ENCODE measurements at places on chromosomes 16 and 17.

GRCh38 chr17:37361543-37361942, 14.2 kb upstream of the C17orf78 start:
- no peak for DNase-seq

- DNase-seq = peak; percentile 61
Measured at GRCh38 chr16:67546761-67547422, 15.4 kb upstream of the CTCF start.

GRCh38 chr17:45218895-45219661, 2.6 kb upstream of the FMNL1 start:
- peak; percentile 68 for DNase-seq

GRCh38 chr16:77571115-77571862, 136.5 kb upstream of the ADAMTS18 start:
- no peak for DNase-seq

DNA sequence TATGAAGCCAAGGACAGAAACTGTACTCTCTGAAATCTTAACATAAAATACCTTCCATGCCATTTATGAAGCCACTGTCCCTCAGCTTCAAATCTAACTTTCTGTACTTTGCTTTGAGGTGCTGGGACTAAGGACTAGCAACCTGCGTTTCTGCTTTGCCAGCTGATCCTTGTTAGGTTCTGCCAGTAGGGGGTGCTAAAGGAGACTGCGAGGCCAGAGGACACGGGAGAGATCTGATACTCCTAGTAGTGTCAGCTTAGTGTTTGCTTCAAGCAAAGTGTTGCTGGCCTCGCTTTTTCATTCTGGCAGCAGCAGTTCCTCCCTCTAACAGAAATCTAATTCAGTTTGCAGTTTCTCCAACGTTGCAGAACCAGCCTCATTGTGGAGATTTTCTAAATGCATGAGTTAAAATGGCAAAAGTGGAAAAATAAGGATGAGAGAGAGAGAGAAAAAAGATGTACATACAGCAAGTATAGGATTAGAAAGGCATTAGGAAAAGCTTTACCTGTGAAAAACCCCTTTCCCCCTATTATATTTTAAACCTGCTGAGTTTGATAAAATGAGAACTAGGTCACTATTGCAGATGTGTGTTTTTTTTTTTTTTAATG, 297.5 kb downstream of the CA10 start:
- DNase-seq = no peak

GRCh38 chr16:3589441-3589921, 12.3 kb upstream of the NLRC3 start:
- DNase-seq = no peak

DNA sequence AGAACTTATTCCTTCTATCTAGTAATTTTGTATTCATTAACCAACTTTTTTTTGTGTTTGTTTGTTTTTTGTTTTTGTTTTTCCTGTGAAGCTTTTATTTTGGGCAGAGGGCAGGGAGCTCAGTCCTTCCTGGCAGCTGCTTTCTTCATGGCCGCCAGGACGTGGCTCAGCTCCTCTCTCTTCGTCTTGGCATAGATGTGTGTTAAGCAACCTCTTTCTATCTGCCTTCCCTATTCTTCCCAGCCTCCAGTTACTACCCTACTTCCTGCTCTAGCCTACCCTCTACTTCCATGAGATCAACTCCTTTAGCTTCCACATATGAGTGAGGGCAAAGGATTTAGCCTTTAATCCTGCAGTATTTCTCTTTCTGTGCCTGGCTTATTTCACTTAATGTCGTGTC, 8.2 kb upstream of the BRD7 start:
- no peak for DNase-seq

DNA sequence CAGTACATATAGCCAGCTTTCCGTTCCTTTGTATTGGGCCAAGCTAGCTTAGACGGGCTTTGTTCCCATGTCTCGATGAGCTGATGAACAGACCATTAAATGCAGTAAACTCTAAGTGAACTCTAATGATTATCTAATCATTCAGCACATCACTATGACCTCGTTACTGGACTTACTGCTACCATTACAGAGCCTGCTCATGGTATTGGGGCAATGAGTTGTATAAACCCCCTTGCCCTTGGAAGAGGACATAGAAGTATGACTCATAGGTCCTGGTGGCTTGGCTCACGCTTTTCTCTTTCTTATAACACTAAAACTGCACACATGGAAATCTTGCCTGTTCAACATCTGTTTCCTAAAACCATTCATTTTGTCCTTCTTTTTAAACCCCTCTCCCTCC, 93.6 kb upstream of the DYNLRB2 start:
- no peak for DNase-seq

DNA sequence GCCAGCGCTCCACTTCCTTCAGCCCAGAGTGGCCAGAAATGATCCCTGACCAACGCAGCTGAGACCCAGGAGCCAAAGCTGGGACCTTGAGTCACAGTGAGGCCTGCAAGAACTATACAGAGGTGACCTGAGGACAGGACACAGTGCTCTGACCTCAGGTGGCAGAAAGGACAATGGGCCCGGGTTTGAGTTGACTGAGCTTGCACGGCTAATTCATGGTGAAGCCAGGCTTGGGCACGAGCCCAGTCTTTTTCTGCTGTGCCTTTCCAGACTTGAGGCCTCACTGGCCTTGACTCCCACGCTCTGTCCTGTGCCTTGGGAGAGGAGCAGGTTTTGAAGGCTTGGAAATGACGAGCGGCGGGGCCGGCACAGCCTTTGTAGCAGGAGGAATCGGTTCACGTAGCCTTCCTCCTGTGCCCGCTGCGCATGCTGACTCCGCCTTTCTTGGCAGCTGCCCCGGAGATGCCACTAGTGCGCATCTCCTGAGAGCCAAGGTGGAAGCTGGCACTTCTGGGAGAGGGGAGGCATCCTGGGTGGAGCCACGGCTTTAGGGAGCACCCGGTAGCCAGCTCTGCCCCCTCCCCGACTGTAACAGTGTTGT, 34.9 kb downstream of the NDEL1 start:
- DNase-seq = no peak

DNA sequence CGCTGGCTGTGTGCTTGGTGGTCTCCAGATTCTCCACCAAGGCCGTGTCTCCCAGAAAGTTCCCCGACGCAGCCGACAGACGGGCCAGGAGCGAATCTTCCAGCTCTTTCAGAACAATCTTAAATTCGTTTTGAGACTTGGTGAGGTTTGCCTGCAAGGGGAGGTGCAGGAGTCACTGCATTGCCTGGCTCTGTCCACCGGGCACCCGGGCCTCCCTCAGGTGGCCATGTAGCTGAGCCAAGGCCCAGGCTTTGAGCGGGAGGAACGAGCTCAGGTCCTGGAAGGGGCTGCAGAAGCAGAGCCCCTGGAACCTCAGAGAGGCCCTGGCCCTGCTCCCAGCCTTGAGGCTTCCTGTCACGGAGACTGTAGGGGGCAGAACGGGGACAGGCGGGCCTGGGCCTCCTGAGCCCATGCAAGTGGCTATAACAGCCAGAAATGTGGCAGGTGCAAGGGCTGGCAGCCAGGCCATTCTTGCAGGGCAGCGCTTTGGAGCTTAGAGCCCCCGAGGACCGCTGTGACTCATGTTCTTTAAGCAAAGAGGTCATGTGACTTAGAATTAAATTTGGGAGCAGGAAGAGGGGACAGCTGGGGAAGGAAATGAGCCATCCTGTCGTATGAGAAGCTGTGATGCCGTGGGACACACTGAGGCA, 72.4 kb downstream of the PGS1 start:
- no peak for DNase-seq

DNA sequence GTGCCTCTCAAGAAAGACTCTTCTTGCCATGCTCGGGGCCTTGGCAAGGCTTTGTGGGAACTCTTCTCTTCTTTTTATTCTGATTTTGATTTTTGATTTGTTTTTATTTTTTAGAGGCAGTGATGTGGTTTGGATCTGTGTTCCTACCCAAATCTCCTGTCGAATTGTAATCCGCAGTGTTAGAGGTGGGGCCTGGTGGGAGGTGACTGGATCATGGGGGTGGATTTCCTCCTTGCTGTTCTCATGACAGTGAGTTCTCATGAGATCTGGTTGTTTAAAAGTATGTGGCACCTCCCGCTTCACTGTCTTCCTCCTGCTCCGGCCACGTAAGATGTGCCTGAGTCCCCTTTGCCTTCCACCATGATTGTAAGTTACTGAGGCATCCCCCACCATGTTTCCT, 281.4 kb downstream of the CPPED1 start:
- no peak for DNase-seq

DNA sequence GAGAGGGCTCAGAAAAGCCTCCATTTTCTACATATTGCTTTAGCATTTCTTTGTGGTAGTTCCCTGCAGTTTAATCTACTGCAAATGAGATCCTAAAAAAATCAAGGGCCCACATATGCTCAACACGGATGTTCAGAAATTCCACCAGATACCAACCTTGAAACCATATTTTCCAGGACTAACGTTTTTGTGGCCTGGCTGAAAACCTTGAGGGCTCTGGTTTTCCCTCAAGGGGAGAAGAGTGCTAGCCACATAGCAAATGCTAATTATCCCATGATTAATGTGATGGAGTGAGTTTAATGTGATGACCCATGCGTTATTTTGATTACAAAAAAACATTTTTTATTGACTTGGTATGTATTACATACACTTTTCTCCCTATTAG, 68.9 kb downstream of the SNX11 start:
- no peak for DNase-seq

DNA sequence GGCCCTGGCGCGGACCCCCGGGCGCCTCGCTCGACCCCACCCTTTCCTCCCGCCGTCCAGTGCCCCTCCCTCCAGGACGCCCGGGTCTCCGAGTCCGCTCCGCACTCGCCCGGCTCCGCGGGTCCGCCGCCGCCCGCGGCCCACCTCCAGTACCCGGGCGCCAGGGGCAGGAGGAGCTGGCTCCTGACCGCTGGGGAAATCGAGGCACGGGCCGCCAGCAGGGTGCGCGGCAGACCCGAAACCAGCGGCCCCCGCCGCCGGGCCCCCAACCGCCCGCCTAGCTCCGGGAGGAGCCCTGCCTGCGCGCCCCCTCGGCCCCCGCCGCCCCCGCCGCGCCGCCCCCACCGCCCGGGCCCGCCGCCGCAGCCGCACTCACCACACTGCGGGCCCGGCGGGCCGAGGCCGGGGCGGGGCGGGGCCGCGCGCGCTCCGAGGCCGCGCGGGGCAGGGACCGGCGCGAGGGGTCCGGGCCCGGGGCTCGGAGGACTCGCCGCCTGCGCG, 333 bp downstream of the MAFG start:
- DNase-seq = no peak

DNA sequence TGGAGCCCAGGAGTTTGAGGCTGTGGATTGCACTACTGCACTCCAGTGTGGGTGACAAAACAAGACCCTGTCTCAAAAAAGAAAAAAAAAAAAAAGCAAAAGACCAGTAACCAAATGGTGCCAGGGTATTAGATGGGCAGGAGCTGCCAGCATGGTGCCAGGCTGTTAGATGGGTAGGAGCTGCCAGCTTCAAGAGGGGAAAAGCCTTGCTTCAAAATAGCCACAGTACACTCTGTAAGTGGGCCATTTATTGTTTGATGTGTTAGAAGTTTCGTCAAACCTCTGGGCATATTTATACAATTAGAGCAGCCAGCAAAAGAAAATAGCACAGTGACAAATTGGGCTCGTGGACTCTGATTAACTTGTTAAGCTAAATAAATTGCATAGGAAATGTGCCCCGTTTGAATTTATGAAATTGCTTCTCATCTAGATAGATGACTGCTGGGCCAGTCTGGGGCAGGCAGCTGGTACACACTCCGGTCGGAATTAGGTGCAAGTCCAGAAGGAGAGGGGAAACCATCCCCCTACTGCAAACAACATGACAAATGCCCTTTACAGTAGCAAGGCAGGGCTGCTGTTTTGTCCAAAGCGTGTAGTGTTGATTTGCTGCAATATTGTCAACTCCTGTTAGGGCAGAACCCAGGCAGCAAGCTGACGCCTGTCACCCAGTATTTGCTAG, 126.3 kb upstream of the IRX3 start:
- DNase-seq = no peak

- DNase-seq = no peak
Measured at GRCh38 chr17:40065769-40066510, 3.2 kb downstream of the THRA start.

GRCh38 chr16:4525634-4526277, 12.8 kb downstream of the CDIP1 start:
- no peak for DNase-seq

DNA sequence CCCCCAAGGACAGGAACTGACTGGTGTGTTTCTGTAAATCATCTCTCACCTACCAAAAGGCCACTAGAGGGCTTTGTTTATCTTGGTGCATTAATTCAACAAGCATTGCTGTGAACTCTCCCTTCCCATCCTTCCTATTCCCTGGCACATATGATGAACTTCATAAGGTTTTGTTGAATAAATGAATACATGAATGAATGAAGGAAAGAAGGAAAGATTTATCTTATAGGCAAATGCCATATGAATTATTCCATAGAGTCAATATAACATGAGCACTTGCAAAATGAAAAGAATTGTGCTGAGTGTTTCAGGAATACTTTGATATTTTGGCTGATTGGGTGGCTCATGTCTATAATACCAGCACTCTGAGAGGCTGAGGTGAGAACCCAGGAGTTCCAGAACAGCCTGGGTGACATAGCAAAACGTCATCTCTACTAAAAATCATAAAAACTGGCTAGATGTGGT, 4.3 kb downstream of the SPDYE4 start:
- no peak for DNase-seq

DNA sequence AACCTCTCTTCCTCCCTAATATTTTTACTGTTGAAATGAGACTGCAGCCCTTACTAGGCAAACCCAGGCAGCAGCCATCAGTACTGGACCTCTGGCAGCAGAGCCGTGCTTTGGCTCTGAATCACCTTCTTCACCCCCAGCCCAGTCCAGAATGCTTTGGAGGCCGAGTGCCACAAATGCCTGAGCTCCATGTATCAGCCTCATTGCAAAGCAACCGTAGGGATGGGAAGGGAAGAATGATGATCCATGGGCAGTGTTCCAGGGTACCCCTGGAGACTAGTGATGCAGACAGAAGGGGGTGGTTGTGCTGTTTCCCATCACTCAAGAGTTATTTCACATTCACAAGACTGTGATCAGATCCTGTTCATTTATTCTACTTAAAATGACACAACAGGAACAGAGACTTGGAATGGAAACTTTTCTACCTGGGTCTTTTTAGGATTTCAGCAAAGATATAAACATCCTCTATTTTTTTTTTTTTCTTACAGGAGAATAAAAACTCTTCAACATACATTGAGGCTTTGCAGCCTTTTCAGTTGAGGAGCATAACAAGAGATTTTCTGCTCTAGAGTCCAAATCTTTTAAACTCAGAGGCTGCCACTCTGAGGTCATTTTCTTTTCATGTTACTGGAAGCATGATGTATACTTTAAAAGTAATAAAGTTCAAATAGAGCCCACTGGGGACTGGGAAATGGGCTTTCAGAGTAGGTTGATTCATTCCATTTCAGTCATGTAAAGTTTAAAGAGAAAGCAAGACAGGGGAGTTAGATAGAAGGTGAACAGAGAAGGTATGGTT, 138.3 kb downstream of the KCNJ2 start:
- DNase-seq = no peak

All from T-helper 2 cell (primary cell).